CD8-positive, alpha-beta T cell (primary cell): ENCODE measurements at places on chromosomes 6 and 20. TPM values are rescaled to one million over a fixed set of nuclear protein-coding genes. Genes with fewer than 3 reads are reported as not detected.

DNA sequence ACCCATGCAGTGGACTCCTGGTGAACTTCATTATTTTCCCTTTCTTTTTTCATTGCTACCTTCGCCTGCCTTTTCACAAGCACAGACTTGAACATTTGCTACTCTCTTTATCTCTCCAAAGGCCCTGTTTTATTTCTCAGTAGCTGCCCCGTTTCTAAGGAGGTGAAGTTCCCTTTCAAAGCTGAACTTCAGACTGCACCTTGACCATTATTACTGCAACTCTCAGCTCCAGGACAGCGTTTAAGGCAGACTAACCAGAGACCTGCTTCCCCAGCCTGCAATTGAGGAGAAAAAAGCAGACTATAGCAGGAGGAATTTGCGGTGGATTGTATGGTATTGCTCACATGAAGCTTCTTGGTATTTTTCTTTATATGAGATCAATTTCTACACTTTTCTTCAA lies 460.7 kb downstream of the CBLN4 start:
- DNase-seq: no peak

GRCh38 chr20:58981628-58982364 lies 740 bp downstream of the NELFCD start:
- DNase-seq: no peak

- DNase-seq: no peak
Observed at GRCh38 chr20:63767456-63767855, 27.9 kb downstream of the SLC2A4RG start.

DNA sequence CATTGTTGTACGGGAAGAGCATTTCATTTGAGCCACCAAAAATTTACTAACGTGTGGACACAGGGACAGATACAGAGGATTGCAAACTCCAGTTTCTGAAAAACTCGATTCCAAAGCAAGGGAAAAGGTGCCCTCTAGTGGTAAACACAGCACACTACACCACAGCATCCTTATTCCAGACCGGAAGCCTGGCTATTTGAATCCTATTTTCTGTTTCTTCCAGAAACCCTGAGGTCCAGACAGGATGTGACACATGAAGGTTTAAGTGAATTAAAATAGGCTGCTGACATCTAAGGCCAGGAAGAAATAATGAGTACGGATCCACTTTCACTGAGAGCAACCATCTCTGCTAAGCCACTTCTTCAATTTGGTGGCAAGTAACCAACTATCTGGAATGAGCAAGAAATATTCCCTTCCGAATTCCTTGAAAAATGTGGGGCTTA lies 31.8 kb upstream of the GMPR start:
- DNase-seq: peak; percentile 60

GRCh38 chr20:652615-653109 lies 338 bp downstream of the SRXN1 start:
- no peak for DNase-seq

DNA sequence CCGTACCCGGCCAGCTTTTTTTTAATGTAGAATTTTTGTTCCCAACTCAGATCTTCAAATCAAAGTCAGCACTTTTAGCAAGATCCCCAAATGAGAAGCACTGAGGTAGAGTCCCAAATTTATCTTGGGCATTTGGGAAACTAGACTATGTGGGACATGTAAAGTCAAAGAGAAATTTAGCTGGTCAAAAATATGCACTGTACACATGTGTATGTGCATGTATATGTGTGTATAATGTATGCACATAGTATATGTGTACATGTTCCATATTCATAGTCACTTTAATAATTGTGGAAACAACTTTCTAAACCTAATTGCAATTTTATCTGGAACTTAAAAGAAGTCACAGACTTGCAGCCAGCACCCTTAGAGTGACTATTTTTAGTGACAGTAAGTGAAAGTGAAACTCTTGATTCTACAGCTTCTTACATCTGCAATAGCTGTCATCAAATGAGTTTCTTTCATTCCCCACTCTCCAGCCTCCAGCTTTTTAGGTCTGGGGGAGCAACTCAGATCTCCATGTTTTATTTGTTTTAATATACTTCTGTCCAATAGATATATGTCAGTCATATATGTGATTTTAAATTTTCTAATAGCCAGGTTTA lies 53.6 kb downstream of the CDC40 start:
- DNase-seq: no peak

DNA sequence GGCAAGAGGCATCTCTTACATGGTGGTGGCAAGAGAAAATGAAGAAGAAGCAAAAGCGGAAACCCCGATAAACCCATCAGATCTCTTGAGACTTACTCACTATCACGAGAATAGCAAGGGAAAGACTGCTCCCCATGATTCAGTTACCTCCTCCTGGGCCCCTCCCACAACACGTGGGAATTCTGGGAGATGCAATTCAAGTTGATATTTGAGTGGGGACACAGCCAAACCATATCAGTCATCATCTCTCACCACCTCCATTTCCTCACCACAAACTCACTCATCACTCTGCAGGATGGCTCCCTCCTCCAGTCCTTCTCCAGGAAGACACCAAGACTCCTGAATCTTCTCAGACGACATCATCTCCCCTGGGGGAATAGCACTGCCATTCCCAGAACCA lies 25.8 kb upstream of the SLC16A10 start:
- no peak for DNase-seq

- DNase-seq: no peak
Observed at GRCh38 chr6:22366214-22366613, 69.4 kb upstream of the PRL start.

GRCh38 chr20:4817230-4817671 lies 95.5 kb downstream of the PRND start:
- no peak for DNase-seq

DNA sequence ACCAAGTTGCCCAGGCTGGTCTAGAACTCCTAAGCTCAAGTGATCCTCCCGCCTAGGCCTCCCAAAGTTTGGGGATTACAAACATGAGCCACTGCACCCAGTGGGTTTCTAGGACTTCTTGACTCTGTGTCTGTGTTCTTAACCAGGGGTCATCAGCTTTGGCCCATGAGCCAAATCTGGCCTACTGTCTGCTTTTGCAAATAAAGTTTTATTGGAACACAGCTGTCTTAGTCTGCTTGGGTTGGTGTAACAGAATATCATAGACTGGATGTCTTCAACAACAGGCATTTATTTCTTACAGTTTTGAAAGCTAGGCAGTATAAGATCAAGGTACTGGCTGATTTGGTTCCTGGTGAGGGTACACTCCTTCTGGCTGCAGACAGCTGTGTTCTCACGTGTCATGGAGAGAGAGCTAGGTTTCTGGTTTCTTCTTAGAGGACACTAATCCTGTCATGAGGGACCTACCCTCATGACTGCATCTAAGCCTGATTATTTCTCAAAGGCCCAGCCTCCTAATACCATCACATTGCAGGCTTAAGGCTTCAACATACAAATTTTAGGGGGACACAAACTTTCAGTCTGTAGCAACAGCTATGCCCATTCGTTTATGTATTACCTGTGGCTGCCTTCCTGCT lies 23.3 kb downstream of the ARFGEF2 start:
- DNase-seq: no peak

- DNase-seq: no peak
Observed at GRCh38 chr20:62576815-62577489, 65.4 kb upstream of the SLCO4A1 start.

DNA sequence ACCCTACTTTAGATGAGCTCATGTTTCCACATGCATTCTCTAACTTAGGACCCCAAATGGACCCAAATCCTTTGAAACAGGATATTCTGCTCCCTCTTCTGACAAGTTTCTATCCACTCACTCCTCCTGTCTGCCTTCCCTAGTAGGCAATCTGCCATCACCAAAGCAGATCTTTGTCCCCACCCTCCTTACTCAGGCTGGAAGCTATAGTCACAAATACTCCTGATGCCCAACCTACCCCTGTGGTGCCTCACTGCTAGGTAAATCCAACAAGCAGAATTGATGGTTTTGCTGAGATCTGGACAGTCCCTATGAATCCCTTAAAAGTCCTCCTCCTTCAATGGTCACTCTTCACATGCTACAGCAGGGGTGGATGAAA lies 21.7 kb downstream of the ELOVL5 start:
- DNase-seq: no peak

GRCh38 chr6:50091641-50092040 lies 41.9 kb upstream of the DEFB112 start:
- no peak for DNase-seq

GRCh38 chr6:143676437-143677045 lies 1.2 kb upstream of the PHACTR2 start:
- no peak for DNase-seq

DNA sequence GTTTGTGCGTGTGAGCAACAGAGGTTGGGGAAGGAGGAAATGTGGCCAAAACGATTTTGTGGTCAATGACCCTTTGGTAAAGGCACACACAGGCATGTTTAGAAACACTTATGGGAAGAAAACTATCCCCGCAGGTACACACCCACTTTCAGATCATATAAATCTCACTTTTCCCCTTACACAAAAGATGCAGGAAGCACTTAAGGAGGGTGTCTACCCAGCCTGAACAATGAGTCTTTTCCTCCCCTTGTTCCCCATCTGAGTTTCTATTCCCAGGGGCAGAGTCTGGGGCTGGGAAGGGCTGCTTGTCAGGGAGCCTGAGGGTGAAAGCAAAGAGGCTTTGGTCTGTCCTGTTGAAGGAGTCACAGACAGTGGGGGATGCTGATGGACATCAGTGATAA lies 193.2 kb upstream of the SALL4 start:
- DNase-seq: no peak

DNA sequence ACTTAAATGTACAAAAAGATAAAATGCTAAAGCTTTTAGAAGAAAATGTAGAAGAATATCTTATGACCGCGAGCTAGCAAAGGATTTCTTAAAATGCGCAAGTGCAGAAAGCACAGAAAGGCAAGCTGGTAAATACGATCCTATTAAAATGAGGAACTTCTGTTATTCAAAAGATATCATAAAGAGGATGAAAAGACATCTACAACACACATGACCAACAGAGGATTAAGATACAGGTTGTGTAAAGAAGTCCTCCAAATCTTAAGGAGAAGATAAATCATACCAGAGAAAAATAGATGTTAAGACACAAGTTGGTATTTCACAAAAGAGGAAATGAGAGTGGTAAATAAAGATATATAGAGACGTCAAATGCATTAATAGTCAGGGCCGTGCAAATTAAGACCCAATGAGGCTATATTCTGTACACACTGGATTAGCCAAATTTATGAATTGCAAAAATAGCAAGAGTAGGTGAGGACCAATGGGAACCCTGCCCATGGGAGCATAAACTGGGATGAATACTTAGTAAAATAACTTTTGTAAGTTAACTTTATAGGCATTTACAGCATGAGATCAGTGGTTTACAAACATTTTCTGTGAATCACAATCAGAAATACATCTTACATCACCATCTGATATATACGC lies 23.0 kb downstream of the APCDD1L start:
- DNase-seq: no peak

- no peak for DNase-seq
Observed at GRCh38 chr6:148508401-148509041, 165.9 kb downstream of the SASH1 start.

DNA sequence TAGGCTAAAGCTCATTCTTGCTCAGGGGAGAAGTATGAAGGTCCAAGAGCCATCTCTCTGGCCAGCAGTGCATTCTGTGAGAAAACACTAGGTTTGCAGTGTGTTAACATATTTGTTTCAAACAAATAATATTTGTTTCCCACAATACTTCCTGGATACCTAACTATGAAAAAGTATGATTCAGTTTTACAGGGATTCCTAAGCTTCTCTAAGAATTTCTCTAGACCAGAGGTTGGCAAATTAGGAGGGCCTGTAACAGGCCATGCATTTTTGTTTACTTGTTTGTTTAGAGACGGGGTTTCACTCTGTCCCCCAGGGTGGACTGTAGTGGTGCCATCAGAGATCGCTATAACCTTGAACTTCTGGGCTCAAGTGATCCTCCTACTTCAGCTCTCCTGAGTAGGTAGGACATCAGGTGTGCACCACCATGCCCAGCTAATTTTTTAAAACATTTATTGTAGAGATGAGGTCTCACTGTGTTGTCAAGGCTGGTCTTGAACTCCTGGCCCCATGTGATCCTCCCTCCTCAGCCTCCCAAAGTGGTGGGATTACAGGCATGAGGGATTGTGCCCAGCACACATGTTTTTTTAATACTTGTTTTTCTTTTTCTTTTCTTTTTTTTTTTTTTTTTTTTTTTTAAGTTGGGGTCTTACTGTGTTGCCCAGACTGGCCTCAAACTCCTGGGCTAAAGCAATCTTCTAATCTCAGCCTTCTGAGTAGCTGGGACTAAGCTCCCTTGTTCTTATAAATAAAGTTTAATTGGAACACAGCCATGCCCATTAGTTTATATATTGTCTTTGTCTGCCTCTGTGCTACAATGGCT lies 71.7 kb downstream of the ADGRG6 start:
- no peak for DNase-seq

DNA sequence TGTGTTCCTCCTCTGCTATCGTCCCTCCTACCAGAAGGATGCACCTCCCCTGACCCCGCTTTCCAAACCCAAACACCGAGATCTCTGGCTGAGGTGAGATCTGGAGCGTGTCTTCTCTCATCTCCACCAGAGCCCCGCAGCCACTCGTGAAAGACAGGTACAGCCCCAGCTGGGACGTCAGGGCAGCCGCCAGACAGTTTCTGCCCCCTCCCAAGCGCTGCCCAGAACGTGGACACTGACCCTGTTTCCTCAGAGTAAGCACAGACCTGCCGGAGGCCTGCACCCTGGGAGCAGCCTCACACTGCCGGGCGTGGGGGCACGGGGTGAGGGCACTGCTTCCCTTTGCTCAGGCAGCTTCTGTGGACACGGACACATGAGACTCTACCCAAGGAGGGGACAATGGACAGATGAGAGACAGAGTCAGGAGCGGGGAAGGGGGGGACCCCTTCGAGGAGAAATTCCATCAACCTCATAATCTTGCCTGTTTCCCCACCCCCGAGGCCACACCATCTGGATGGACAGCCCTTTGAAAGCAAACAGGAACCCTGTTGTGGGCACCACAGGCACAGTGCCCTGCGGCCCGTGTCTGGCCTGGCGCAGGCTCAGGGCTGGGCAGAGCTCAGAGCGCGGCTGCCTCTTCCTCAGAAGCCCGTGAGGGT lies 210.6 kb downstream of the DLL1 start:
- no peak for DNase-seq

DNA sequence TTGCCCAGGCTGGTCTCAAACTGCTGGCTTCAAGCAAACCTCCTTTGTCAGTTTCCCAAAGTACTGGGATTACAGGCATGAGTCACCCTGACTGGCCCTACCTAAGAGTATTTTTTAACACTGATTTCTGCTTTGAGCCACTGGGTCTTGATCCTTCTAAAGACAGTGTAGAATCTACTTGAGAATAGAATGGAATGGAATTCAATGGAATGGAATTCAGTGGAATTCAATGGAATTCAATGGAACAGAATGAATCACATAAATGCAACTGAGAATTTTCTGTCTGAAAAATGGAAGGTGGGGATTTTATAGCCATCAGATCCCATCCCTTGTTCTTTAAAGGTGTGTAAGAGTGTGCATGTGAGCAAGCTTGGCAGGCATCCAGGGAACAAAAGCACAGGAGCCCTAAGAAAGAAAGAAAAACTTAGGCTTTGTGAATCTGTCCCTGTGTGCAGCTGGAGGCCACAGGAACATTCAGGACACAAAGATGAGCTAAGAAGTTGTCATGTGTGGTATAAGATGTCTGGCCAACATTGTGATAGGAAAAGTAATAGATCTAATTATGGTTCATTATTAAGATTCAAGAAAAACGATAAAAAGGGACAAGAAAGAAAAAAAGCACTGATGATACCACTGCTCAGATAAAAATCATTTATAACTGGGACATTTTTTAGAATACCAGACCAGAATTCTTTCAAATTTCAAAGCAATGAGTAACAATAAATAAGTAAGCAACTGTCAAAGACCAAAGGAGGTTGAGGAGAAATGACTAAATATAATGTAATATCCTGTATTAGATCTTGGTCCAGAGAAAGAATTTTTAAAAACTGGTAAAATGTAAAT lies 681.0 kb upstream of the GJE1 start:
- DNase-seq: no peak

GPR63 gene
- not detected for total RNA-seq

TP53TG5 gene
- 0.31 TPM for total RNA-seq

MYMX gene
- total RNA-seq: not detected

ZBTB9 gene
- total RNA-seq: 7.1 TPM
